ENCODE measurements at places on chromosomes 16 and 17.

- DNase-seq, result no peak
Measured at GRCh38 chr16:27522173-27522707, 27.5 kb downstream of the GTF3C1 start.

GRCh38 chr17:71327376-71328059 lies 793.3 kb upstream of the SOX9 start:
- no peak for DNase-seq

- DNase-seq, result no peak
Measured at GRCh38 chr17:17665255-17665654, 16.0 kb upstream of the RAI1 start.

DNA sequence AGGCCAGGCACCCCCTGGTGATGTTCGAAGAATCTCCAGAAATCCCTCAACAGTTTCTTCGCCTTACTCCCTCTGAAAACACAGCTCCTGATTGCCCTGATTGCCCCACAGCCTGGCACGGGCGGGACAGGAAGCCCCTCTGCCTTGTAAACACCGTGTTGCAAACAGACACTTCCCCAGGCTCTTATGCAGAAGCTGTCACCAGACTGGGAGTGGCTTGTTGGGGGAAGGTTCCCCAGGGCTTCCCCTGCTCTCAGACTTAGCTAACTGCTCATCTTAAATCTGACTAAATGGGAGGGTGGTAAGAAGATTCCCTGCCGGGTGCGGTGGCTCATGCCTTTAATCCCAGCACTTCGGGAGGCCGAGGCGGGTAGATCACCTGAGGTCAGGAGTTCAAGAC lies 11.2 kb downstream of the PIK3R5 start:
- peak; percentile 63 for DNase-seq

DNA sequence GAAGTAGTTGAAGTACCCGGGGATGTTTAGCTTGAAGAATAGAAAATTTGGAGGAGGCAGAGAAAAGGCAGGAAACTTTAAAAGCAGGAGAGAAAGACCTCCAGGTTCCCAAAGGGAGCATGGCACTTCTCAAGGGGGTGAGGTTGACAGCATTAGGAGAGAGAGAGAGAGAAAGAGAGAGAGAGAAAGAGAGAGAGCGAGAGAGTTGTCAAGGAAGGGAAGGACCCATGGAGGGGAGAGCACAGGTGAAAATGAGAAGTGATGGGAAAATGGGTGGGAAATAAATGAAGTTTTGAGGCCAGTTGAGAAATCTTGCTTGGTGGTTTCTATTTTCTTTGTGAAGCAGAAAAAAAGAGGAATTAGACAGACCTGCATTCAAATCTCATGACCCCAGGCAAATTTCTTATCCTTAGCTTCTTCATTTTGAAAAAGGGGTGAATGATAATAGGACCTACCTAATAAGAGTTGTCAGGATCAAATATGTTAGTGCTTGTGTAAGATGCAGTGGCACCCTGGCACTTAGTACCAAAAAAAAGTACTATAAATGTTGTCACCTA lies 24.0 kb downstream of the PRKCB start:
- DNase-seq, result no peak

DNA sequence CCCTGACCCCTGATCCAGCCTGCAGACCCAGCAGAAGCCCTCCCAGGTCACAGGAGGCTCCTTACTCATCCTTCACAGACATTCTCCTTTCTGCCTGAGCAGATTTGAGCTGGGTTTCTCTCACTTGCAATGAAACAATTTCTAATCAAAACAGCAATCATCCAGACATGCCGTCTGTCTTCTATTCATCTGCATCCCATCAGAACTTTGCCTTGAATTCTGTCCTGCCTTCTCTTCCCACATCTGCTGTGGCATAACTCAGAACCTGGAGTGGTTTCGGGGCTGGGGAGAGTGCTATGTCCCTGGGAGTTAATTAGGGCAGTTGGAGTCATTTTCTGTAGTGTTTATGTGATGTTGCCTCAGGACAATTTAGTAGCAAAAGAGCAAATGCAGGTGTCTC lies 278.6 kb downstream of the CBLN1 start:
- no peak for DNase-seq

DNA sequence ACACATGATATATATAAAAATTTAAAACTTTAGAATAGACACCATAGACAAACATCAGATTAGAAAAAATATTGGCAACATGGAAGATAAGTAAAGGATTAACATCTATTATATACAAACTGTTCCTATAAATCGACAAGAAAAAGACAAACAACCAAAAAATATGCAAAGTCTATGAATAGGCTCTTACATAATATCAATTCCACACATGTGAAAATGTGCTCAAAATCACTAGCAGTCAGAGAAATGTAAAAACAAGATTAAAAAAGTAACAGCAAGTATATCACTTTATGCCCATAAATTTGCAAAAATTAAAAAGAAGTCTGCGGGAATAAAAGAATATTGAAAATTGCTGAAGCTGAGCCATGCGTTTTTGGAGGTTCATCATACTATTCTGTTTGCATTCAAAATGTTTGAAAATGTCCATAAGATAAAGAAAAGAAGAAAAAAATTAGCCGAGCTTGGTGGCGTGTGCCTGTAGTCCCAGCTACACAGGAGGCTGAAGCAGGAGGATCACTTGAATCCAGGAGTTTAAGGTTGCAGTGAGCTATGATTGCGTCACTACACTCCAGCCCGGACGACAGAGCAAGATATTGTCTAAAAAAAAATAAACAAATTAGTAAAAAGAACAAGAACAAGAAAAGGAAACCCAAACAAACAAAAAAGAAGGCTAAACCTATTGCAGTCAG lies 11.2 kb upstream of the ERN2 start:
- DNase-seq, result no peak

GRCh38 chr17:46151762-46152161 lies 41.5 kb downstream of the KANSL1 start:
- DNase-seq, result no peak

Data from activated T-helper 1 cell treated with Interleukin-2 at 50 U/mL for 16 hours (primary cell).